ENCODE measurements at places on chromosomes 11 and 22. TPM values are rescaled to one million over a fixed set of nuclear protein-coding genes. Genes with fewer than 3 reads are reported as not detected.

Gene CD3D
- 0.27 TPM for total RNA-seq

Gene PGR
- total RNA-seq, result under 0.01 TPM

Gene IL17REL
- total RNA-seq, result under 0.01 TPM

Gene JRKL
- 2.7 TPM for total RNA-seq
